GM04504 (cell line): ENCODE measurements at places on chromosomes 16 and 17.
A peak's percentile ranks its signal among the peaks of the same experiment; 100 is the strongest.

DNA sequence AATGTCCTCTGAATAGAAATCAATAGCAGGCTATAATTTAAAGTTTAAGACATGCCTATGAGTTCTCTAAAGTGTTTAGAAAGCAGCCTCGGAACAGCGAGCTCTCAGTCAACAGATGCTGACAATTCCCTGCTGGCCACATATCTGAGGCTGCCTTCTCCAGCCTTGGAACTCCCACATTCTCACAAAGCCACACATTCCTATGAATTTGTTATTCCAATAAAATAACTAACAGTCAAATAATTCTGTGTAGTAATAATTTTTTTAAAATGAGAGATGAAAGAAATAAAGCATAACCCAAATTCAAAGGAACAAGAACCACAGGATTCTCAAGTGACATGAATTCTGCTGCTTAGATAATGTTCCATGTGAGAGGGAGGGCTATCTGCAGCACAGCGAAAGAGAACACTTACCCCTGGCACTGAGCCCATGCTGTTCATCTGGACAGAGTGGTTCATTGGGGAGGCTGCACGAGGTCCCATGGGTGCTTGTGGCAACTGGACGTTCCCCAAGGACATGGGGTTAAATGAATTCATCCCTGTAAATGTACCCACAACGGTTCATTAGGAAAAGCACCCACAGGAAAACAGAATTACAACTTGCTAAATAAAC lies 56.9 kb upstream of the TRAP1 start:
- peak; percentile 24 for DNase-seq

DNA sequence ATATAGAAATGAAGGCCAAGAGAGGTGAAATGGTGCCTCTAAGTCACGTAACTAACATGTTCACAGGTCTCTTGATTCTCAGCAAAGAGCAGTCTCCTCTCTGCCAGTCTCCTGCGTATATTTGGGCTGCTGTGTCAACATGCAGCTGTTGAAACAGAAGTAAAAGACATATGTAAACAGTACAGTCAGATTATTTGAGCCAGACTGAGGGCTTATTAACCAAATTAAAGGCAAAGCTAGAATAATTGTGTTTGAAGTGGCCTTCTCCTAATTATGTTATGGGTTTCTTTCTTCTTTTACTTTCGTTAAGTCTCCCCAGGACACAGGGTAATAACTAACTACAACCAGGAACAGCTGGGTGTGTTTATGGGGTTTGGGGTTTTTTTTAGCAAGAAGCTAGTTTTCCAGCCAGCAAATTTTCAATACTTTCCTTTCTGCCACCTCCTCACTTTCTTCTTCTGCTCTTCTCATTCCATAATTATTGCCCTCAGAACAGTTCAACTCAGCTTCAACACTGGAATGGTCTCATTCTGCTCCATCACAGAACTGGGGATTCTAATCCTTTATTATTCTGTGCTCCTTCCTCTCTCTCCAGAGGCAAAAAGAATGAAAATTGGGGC lies 18.4 kb downstream of the G6PC1 start:
- no peak for DNase-seq

DNA sequence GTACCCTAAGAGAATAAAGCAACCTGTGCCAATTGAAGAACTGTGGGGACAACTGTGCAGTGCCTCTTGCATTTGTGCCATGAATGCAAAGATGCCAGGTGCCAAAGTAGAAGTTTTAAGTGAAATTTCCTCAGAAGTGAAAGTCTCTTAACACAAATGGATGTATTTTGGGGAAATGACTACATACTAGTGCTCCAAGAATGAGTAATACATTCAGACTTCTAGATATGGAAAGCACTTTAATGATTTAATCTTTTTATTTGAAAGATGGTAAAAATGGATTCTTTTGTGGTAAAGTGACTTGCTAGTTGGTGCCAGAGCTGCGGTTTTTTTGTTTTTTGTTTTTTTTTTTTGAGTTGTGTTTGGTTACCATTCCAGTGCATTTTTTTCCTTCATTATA lies 15.0 kb downstream of the UTP18 start:
- peak; percentile 60 for DNase-seq

DNA sequence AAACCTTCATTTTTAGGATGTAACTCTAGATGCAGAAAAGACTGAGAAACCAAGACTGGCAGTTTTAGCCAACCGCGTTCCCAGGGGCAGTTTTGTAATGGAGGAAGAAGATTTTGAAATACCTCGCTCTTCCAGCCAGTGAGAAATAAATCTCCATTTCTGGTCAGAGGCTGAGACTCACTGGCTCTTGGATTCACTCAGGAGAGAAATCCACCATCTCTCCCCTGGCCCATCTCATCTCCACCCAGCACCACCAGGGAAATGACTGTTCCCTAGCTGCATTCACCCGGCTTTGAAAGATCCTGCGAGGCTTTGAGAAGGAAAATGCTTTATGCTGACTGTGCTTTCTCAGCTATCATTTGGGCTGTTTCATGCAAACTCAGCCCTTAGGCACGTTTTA lies 185.2 kb downstream of the SOX9 start:
- no peak for DNase-seq

DNA sequence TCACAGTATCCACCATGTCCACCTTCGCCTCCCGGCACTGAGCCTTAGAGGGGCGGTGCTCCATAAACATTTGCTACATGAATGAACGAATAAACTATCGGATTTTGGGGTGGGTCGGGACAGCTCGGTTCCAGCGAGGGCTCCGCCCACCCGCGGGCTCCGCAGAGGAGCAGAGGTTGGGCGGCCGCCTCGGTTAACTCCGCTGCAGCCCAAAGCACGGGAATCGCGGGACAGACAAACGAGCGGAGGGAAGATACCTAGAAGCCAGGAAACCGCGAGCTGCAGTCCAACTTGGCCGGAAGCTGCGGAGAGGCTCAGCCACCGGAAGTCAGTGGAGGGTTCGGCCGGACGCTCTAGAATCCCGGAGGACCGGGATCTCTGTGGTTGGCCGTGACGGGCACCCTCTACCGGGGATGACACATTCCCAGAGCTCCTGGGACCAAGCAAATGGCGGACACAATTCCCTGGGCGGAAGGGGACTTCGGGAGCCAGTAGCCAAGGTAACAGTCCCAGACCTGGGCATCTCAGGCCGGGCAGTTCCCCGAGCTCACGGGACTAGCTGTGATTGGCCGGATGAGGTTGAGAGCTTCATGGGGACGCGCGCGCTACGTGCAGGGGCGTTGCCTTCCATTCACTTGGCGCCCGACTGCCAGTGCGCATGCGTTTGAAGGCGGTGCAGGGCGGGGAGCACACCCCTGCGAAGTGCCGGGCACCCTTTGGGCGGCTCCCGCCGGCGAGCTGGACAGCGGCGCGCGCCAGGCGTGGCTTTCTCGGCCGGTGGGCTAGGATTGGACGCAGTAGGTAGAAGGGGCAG lies 489 bp upstream of the MAPK7 start:
- peak; percentile 98 for DNase-seq

DNA sequence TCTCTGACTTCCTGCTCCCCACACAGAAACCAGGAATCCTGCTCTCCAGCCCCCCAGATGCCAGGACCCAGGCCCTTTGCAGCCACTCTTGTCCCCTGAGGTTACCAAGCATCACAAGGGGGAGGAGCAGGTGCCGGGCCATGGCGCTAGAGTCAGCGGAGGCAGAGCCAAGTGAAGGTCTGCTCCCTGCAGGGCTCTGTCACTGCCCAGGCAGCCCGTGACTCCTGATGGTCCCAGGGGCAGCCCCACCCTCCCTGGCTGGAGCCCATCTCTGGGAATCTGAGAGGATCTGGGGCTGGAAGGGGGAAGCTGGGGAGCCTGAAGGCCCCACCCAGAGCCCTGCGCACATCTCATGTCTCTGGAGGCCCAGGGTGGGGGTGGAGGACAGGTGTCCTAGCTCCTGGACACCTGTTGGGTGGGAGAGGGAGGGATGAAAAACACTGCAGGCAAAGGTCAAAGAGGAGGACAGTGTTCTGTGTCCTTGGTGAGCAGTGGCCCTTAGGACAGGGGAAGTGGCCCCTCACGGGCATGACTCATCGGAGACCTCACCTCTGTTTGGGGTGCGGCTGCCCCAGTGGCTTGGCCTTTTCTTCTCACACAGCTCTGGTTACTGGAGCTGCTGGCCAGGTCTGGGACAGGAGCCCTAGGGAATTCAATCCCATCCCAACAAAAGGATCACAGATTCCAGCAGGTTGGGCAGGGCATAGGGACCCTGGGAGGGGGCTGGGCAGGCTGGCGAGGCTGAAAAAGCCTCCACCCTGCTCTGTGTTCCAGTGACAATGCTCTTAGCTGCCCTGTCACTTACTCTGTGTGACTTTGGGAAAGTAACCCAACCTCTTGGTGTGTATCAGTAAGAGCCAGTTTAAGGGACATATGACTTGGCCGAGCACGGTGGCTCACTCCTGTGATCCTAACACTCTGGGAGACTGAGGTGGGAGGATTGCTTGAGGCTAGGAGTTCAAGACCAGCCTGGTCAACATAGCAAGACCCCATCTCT lies at the start of gene PRSS36:
Gene PRSS36, minus strand, starts transcription at position 173 of the 997 bp plus-strand sequence. Its CDS starts 31 bp downstream, at position 142.
- no peak for DNase-seq

DNA sequence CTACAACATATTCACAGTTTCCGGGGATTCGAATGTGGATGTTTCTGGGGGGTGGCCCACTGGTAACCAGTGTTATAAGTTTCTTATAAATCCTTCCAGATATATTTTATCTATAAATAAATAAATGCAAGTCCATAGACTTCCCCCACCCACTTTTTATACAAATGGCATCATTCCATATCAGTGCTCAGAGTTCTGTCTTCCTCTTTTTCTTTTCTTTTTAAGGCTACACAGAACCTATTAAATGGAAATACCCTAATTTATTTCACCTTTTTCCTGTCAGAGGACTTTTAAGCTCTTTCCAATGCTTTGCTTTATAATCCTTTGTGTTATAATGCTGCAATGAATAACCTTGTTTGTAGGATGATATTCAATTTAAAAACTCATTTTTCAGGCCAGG lies 3.8 kb downstream of the LGALS9 start:
- no peak for DNase-seq

- no peak for DNase-seq
Observed at GRCh38 chr17:17180741-17181525, 25.2 kb downstream of the PLD6 start.

DNA sequence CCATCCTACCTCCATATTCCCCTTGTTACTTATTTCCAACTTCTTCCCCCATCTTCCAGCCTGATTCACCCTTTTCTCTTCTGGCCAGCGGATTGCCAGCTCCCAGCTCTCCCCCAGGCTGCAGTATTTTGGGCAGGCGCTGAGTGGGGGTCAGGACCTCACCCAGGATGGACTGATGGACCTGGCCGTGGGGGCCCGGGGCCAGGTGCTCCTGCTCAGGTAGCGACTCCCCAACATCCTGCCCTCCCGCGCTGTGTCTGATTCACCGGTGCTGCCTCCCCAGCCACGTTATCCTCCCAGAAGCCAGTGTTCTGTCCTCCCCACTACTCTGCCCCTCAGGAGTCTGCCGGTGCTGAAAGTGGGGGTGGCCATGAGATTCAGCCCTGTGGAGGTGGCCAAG lies 15.4 kb downstream of the COX6A2 start:
- DNase-seq = no peak

GRCh38 chr17:1545618-1546017 lies 17.0 kb downstream of the PITPNA start:
- DNase-seq = no peak

DNA sequence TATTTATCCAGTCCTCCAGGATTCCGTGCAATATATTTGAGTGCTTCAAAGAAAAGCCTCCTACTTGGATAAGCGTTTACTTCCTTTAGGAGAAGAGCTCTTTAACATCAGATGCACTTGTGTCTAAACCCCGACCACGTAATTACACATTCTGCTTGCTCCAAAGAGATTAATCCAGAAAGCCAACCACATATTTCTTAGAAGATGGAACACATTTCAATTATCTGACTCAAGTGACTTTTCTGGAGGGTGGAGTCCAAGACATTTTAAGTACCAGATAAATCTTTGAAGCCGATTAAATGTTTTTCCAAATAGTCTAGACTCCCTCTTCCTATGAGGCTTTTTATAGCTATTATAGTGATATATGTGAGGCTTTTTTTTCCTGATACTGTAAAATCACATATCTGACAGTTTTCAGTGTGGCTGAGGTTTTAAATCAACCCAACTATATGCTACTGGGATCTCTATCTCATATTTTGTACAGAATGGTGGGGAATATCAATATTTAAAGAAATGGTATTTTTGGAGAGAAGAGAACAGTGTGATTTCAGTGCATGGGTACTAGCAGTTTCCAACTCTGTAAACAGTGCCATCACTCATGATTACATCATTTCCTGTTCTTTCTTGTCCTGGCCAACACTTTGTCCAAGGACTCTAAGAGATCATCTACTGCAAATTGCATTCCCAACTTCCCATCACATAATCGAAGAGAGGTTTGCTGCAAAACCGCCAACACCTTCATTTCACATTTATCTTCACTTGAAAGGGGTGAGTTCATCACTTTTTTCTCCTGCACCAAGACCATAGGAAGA lies 192.4 kb upstream of the HSBP1 start:
- DNase-seq = peak; percentile 37

DNA sequence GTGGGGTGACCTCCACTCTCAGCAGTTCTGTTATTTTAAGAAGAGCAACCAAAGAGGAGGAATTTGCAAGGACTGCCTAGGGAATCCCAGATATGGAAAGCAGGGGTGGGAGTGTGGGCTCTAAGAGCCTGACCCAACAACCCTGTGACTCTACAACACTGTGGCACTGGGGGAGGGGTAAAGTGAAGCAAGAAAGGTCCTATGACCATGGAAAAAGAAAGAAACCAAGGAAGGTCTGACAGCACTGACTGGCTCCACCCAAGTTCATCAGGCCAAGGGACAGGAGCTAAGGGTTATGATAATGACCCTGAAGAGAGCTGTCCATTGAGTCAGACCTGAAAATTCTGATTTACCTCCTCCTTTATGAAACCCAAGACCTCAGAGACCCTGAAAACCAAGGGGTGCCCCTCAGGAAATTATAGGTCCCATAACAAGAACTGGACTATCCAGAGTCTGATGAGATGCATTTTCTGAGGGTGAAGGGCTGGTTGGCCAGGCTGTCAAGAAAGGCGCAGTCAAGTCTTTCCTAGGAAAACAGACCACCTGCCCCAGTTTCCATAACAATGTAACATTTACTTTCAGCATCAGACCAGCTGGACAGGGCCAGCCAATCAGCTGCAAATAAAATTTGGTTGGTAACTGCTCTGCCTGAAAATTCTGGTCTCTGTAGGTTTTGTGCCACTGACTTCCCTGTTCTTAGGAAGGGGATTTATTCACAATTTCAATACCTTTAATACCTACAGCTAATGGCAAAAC lies 53.8 kb upstream of the MTMR4 start:
- DNase-seq = no peak
